Foreskin fibroblast (primary cell): ENCODE measurements at places on chromosomes 6 and 20.

GRCh38 chr20:46299078-46299477 lies 9.2 kb downstream of the CDH22 start:
- DNase-seq, result no peak

- DNase-seq, result peak; percentile 18
Measured at GRCh38 chr6:135458051-135458450, 39.5 kb downstream of the AHI1 start.

GRCh38 chr6:111091987-111092386 lies 4.7 kb downstream of the SLC16A10 start:
- no peak for DNase-seq

DNA sequence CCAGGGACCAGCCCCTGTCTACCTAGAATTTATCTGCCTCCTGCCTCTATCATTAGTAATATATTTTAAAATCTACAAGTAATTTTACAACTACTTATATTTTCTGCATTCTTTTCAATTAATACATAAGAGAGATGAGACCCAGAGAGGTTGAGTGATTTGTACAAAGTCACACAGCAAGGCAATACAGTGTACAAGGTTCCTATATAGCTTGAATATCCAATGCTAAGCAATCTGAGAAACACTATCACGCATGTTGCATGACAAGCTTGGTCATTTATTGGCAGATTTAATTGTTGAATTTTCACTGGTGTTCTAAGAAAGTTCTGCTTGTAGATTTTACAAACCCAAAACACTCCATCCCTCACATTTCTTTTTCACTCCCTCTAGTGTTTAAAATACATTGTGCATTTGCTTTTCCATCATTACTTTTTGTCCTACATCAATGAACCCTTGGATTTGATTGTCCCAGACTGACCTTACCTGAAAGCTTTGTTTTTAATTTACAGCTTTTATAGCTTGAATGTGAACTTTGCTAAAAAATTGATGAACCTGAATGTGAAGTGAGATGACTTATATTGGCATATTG lies 520.9 kb upstream of the CITED2 start:
- peak; percentile 3 for DNase-seq

DNA sequence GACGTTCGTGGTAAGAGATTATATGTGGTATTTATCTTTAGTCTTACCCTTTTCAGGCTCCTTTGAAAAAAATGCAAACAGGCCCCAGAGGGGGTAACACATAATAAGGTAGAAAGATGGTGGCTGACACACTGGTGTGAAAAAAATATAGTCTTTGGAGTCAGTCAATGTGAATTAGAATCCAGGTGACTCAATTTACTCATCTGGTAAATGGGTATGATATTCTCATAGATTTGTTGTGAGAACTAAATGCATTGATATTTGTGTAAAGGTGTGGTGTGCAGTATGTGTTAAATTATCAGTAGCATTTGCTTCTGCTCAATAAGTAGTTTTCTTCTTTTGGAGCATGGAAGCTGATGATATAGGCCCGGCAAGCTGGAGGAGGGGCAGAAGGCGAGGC lies 25.7 kb downstream of the CD83 start:
- no peak for DNase-seq

- peak; percentile 65 for DNase-seq
Measured at GRCh38 chr6:33694401-33694931, 17.0 kb downstream of the UQCC2 start.

DNA sequence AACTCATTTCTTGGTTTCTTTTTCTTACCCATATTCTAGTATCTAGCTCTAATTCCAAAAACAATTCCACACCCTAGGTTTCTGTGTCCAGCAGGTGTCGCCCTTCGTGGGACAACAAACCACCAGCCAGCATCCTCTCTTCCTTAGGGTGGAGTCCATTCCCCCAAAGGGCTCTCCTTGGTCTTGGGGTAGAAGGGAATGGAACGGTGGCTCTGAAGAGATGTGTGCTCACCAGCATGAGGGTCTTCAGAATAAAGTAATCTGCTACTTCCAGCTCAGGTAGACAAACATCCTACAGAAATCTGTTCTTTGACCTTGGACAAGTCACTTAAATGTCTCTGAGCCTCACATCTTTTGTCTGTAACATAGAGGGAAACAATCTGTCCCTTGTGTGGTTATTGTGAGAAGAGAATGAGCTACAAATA lies 7.2 kb downstream of the HLA-DMB start:
- DNase-seq, result peak; percentile 85

DNA sequence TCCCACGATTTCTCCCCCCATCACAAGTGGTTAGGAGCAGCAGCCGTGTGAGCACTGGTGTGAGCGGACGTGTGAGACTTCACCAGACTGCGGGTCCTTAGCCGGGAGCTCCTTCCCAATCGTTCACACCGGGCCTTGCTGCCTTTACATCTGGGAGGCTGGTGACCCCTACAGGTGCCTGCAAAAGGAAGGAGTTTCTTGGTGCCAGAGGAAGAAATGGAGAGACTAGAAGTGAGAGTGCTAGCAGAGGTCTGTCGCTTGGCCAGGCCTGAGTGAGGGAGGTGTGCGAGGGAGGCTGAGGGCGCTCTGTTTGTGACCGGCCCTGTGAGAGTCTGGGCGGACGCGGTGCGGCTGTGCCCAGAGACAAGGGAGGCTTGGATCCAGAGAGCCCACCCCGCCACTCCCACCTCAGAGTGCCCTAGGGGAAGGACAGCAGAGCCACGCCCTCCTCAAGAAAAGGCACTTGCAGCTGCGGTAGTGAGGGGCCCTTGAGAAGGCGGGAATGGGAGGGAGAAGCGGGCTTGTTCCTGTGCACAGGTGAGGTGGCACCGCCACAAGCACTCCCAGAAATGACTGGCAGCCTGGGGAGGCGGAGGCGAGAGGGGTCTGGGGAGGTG lies 10.0 kb upstream of the ARMC2 start:
- DNase-seq, result peak; percentile 43

DNA sequence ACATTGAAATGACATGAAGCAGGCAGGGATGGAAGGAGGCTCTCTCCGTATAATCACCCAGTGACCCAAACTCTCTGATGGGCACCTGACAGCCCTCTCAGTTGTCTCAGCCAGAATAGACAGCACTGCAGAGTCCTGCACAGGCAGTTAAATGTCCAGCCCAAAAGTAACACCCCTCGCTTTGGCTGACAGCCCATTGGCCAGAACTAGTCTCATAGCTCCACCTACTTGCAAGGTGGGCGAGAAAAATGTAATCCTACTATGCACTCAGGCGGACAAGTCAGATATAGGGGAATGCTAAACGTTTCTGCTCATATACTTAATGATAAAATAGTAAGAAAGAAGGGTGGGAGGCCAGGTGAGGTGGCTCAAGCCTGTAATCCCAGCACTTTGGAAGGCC lies 393.5 kb upstream of the JARID2 start:
- no peak for DNase-seq

- no peak for DNase-seq
Measured at GRCh38 chr6:134689641-134690040, 260.3 kb downstream of the ALDH8A1 start.

- peak; percentile 87 for DNase-seq
Measured at GRCh38 chr6:57173886-57174510, 1.9 kb downstream of the BAG2 start.

DNA sequence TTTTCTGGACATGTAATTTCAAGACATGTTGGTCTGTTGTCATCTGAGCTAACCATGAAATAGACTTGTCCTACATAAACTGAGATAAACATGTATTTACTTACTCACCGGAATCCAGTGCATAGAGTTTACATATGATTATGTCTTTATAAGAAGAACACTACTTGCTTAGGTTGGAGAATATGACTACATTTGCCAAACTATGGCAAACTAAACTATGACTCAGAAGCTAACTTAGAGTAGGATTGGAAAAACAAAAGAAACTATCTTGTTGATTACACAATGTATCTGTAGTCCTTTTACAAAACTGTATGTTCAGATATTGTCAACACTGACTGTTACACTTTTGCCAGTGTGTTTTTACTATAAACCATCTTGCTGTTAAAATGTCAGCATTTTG lies 113.3 kb downstream of the CRYBG1 start:
- peak; percentile 41 for DNase-seq
